ENCODE measurements at places on chromosomes 3 and 15.

DNA sequence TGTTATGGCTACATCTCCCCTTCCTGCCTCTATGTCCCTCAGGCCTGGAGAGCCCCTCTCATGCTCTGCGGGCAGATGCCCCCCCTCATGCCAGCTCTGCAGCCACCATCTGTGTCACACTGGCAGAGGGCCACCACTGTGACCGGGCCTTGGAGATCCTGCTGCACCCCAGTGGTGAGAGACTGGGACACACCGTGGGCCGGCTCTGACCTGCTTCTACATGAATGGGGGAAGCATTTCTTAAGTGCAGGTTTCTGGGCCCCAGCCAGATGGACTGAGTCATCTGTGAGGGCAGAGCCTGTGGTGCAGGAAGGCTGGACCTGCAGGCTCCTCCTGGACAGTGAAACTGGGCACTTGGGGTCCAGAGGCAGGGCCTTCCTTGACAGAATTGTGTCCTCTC is 4.8 kb downstream of the VWA5B2 start:
- peak; percentile 57 for DNase-seq

GRCh38 chr15:77487469-77487842 is 66.8 kb downstream of the HMG20A start:
- no peak for DNase-seq

GRCh38 chr3:186330772-186331460 is 31.1 kb downstream of the DGKG start:
- no peak for DNase-seq

GRCh38 chr15:29936353-29937049 is 114.2 kb upstream of the TJP1 start:
- DNase-seq, result no peak

DNA sequence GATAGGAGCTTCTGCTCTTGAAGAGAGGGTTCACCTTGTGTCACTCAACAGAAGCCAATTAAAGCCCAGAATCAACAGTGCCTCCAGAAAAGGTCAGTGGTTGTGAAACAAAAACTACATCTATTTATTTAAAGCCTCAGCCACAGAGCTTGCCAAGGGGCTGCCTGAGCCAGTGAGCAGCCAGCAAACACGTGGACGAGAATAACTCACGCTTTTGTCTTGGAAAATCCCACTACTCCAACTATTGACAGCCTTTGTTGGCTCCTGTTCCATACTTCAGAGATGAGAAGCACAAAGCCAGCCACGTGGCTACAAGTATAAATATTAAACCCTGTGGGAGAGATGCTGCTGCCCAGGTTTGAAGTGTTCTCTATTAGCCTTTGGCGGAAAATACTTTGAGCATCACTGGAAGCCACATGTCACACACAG is 10.3 kb downstream of the GPR156 start:
- peak; percentile 3 for DNase-seq

DNA sequence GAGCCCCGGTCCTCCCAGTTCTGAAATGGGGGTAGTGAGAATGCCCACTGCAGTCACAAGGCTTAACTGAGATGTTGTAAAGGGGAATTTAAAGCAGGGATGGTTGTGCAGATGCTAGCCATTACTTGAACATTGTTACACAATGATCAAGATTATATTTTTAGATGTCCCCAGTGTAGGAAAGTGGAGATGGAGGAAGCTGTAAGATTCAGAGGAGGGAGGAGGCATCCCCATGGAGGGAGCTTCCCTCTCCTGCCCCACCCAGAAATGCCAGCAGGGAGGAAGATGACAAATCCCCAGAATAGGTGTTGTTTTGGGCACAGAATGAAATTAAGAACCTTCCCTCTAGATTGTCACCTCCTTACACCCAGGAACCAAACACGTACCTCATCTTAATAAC is 46.1 kb downstream of the EFCAB12 start:
- no peak for DNase-seq

DNA sequence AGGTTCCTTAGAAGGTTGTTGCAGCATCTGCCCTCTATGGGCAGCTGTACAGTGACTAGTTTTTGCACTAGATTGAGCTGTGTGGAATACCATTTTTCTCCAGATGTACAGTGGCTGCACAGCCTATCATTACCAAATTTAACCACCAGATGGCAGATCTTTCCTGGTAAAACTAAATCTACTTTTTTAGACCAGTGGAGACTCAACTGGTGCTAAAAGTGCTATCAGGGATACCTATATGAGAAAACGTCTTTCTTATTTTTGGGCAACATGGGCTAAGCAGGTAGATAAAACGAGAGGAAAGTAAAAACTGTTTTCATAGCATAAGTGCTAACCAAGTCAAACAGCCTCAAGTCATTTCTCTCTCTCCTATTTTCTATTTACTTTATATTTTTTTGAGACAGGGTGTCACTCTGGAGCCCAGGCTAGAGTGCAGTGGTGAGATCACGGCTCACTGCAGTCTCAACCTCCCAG is 21.2 kb downstream of the IGSF10 start:
- peak; percentile 68 for DNase-seq

DNA sequence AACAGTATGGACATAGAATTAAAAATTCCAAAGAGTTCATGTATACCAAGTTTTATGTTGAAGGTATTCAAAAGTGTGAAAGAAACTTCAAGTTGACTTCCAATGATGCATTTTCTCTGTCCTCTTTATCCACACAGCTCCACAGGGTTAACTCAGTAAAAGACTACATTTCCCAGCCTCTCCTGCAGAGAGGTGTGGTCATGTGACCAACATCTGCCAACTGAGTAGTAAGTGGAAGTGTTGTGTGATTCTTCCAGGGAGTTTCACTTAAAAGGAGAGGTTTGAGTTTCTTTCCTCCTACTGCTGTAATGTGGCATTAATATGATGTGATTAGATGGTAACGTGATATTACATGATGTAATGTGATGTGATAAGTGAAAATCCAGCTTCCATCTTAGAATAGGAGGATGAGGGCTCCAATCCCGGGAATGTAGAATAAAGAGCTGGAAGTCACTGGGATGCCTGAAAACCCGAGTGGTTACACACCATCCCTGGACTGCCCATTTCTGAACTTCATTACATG is 280.6 kb downstream of the ARRDC4 start:
- no peak for DNase-seq

DNA sequence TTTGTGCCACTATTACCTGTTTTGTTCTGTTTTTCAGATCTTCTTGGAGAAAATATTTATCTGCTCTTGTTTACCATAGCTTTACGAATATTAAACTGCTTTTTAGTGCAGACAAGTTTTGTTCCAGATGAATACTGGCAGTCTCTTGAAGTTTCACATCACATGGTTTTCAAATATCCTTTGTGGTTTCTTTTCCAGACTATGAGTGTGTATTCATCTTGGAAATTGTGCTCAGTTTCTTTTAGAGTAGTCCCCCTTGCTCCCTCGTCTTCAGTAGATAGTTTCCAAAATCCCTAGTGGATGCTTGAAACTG is 1.2 kb downstream of the PIGB start:
- DNase-seq, result no peak

GRCh38 chr15:48333540-48333939 is 2.3 kb downstream of the DUT start:
- DNase-seq, result no peak

DNA sequence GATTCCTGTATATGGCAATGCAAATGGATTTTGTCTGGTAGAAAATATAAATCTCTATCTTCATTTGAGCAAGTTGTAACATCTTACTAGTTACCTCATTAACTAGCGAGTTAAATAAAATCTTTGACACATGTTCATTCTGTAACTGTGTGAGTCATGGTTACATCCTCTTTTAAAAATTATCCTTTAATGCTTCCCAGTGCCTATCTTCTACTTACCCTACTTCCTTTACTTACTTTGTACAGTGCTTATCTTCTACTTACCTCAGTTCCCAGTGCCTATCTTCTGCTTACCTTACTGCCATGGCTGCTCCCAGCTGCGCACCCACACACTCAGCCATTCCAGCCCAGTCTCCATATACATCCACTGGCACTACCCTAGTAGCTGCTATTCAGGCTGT is 71.9 kb upstream of the GOLGA8B start:
- no peak for DNase-seq

DNA sequence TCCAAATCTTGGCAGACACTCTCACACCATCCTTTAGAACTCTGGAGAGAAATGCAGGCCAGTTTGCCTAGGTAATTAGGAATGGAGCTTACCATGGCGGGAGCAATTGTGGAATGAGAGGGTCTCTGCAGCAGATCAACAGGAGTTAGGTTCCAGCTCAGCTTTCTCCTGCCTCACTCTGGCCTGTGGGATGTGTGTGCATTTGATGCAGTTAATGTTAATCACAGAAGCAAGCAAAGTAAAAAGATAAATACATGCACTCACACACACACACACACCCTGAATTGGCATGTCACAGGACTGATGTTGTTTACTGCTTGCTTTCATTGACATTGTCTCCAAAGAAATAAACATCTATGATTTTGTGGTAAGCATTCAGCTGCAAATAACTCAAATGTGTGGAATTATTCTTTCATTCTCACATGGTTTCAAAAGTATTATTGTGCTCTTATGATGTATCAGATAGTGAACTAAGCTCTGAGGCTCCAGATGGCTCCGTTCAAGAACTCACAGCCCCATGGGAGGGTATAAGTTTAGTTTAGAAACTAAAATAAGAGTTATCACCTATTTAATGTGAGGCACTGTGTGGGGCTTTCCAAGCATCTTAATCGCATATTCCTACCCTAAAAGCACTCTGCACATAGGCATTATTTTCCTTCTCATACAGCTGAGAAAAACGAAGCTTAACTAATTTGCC is 31.3 kb upstream of the BFSP2 start:
- DNase-seq, result no peak

DNA sequence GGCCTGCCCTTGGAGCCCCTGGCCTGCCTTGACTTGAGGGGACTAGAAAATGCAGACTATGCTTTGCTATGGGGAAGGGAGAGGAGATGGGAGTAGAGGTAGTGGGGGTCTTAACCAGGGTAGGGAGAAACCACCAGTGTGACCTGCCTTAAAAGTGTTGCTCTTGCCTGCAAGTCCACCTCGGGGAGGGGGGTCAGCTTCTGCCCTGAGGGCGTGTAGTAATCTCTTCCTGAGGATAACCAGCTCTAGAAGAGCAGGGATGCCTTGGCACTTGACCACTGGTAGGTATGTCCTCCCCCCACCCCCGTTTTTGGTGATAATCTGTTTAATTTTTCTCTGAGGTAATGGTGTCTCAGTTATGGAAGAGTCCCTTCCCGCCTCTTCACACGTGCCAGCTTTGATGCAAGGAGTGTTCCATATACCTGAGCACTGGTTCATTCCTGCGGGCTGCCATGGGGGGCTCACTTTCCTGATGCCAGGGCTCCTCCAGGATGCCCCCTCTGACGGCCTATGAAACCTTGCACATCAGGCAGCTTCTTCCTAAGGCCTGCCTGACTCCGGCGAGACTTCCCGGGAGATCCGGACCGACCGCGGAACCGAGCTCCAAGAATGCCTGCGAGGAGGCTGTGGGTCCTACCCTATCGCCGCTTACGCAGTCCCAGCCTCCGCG is 780 bp upstream of the P4HTM start:
- no peak for DNase-seq

GRCh38 chr15:76204109-76204845 is 107.0 kb downstream of the ETFA start:
- DNase-seq, result no peak
